ENCODE measurements at places on chromosomes 1 and 21.

- DNase-seq, result no peak
Measured at GRCh38 chr1:229557200-229557850, 1.2 kb downstream of the ABCB10 start.

DNA sequence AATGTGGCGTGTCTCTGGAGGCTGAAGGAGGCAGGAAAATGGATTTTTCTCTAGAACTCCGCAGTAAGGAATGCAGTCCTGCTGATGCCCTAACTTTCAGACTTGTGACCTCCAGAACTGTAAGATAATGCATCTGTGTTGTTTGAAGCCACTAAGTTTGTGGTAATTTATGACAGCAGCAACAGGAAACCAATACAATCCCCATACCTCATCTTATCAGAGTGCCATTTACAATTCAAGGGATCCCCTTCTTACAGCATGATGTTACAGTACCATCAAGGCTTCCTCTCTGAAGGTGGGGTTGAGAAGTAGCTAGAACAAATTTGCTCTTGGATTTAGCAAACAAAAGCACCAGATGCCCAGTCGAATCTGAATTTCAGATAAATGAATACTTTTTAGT, 21.6 kb downstream of the ABCA4 start:
- no peak for DNase-seq

- no peak for DNase-seq
Measured at GRCh38 chr1:224175617-224176016, 7.4 kb upstream of the DEGS1 start.

DNA sequence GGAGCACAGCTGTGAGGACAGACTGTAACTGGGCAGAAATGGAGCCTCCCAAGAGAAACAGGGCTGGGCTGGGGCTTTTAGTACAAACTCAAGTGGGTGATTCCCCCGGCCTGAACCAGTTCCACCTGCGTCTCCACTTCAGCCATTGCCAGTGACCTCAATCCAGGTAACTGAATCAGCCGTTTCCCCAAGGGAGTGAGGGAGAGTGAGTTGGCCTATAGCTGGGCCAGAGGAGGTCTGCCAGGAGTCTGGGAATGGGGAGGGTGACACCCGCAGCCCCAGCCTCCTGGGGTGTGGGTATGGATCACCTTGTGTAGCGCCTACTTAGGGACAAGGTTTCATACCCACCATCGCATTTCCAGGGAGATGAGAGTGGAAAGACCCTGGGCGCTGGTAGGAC, 8.5 kb downstream of the SLC26A9 start:
- DNase-seq, result no peak

DNA sequence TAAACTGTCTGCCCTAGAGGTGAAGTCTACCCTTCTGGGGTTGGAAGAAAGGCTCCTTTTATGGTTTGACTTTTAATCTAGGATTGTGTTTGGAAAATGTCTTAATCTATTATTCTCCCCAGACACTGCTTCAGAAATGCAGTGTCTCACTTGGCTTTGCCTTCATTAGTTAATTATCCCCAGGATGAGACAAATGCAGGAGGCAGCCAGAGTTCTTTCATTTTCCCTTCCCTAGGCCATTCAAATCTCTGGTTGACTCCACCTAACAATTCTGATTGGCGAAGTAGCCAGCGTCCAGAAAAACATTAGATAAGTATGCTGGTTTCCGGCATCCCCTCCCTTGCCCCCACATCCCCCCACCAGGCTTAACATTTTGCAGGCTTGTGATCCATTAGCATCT, 325.8 kb upstream of the PBX1 start:
- DNase-seq, result no peak

DNA sequence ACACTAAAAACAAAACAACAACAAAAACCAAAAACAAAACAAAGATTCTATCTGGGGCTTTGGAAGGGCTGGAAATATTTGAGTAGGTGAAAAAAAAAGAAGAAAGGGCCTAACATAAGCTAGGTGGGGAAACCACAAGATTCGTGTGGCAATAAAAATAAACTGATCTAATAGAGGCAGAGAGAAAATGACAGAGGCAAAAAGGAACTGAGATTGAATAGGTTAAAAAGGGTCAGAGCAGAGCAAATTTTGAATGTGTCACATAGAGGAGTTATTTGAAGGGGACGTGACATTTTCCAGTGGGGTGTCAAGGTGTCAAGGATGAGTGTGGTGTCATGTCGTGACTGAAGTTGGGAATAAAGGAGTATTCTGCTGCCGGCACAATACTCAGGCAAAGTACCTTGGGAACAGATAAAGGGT, 65.2 kb upstream of the RALGPS2 start:
- DNase-seq, result no peak

- DNase-seq, result no peak
Measured at GRCh38 chr1:204453141-204453772, 41.3 kb downstream of the PIK3C2B start.

GRCh38 chr1:109910123-109910962, at the start of gene CSF1:
Gene CSF1 (plus strand): TSS chr1:109910849. CDS start chr1:109911024, 175 bp downstream.
- peak; percentile 98 for DNase-seq

DNA sequence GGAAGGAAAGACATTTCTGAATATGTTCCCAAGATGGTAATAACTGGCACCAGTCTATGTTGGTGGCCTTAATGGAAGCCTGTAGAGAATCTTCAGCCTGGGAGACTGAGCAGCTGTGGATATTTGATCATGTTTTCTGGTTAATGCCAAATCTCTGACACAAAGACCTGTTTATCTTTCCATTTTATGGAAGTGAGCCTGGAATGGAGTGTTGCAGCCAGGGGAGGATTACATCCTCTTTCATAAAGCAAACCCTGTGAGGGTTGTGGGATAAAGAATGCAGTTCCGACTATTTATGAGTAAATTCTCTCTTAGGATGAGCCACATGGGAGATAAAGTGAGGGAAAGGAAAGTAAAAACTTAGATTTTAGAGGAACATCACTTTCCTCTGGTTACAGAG, 144.1 kb downstream of the PCP4 start:
- no peak for DNase-seq

DNA sequence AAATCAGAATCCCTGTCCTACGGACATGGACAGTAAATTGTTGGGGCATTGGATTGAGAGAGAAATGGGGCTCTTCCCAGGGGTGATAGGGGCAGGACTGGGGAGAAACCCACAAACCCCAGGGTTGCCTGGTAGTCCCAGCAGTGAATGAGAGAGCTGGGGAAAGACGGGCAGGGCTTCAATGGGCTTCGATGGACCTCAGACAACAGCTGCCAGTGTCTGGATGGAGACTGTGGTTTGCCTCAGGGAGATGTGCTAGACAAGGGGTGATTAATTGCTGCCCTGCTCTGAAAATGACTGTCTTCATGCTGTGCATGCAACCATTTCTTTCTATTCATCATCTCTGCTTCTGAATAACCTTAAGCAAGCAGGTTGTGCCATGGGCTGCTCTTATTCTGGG, 7.4 kb downstream of the GPR25 start:
- DNase-seq, result peak; percentile 79
